ENCODE measurements at places on chromosomes 11 and 22.

DNA sequence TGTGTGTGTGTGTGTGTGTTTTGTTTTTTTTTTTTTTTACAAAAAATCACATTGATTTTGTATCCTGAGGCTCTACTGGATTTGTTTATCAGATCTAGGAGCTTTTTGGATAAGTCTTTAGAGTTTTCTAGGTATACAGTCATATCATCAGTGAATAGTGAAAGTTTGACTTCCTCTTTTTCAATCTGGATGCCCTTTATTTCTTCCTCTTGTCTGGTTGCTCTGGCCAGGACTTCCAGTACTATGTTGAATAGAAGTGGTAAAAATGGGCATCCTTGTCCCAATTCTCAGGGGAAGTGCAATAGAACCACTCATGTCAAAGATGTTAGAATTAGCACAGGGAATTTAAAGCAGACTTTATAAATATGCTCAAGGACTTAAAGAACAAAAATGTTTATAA, 32.6 kb upstream of the PRDM11 start:
- DNase-seq = no peak

GRCh38 chr11:66951135-66951534, 7.0 kb downstream of the PC start:
- no peak for DNase-seq

GRCh38 chr11:88354912-88355311, 17.4 kb upstream of the CTSC start:
- no peak for DNase-seq

GRCh38 chr11:67302571-67303131, 679 bp upstream of the SSH3 start:
- no peak for DNase-seq

GRCh38 chr11:121465709-121466062, 12.9 kb upstream of the SORL1-AS1 start:
- no peak for DNase-seq

DNA sequence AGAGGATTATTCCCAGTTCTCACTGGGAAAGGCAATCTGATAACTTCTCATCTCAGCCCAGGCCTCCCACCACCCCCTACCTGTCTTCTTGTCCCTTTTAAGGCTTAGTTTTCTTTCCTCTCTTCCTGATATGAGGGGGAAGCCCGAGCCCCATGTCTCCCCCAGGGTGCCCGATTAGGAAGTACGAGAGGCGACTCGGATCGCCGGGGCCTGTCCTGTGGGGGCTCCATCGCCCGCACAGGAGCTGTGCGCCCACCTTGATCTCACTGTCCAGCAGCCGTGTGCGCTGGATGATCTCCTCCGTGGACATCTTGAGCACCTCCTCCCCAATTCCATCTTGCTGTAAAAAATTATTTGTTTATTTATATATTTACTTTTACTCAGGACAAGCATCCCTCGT, 628 bp downstream of the PSMC3 start:
- no peak for DNase-seq

- no peak for DNase-seq
Measured at GRCh38 chr11:34773826-34774225, 142.4 kb downstream of the APIP start.

DNA sequence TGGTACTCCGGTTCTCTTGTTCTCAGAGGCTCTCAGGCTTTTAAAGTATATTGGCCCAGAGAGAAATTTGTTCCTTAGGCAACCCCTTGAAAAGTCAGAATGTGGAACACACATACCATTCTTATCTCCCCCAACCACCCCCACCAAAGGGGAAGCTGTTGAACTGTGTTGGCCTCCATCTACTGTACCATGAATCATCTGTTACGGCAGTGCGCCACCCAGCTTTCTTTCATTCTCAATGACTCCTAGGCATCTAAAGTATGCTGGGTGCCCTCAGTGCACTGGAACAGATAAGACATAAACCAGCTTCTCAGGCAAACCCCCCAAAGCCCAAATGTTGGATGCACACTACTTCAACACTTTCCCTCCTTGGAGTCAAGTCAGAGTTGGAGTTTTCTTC, 696.2 kb upstream of the TENM4 start:
- no peak for DNase-seq

DNA sequence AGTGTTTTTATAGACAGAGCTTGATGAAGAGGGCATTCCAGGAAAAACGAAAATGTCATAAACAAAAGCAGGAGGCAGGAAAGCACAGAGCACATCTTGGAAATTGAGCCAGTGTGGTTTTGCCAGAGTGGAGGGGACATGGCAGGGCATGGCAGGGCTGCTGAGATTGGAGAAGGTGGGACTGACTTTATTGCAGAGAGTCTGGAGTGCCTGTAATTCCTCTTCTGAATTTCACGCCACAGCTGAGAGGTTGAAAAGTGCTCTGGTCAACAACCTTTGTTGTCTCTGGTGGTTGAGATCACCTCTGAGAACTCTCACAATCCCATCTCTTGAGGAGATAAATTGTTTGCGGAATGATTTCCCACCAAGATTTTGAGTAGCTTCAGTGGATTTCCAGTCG, 16.4 kb downstream of the SLC5A1 start:
- DNase-seq = no peak

GRCh38 chr22:47221840-47222615, 459.6 kb downstream of the TBC1D22A start:
- DNase-seq = no peak

GRCh38 chr11:16382638-16383380, 26.5 kb upstream of the SOX6 start:
- peak; percentile 87 for DNase-seq

- no peak for DNase-seq
Measured at GRCh38 chr11:23976841-23977271, 520.0 kb upstream of the LUZP2 start.

DNA sequence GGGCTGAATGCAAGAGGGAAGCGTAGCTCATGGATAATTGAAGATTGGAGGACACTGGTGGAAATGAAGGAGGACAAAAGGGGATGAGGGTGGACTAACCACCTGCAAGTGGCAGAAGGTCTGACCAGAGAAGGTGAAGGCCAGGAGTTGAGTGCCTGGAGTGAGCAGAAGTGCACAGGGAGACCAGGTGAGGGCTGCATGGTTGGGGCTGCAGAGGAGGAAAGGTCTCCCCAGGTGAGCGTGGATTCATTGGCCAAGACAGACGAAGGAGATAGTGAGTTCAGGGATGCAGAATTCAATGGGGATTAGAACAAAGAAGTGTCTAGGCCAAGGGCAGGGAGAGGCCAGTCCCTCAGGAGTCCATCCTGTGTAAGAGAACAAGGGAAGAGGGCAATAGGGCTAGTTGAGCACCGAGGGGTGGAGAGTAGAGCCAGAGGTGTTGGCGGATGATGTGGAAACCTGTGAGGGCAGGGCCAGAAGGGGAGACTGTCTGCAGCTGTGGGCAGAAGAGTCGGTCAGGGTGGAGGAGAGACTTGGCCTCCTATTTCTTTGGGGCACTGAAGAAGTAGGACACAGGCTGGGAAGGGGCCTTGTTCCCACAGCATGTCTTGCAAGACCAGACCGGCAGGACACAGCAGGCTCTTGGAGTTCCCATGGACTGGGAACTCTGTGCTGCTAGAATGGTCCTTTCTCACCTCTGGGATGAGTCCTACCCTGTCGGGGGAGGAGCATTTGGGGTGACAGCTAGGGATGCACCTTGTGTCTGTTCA, 6.7 kb downstream of the TRIM29 start:
- no peak for DNase-seq

- no peak for DNase-seq
Measured at GRCh38 chr11:123183391-123184099, 11.5 kb downstream of the CLMP start.

DNA sequence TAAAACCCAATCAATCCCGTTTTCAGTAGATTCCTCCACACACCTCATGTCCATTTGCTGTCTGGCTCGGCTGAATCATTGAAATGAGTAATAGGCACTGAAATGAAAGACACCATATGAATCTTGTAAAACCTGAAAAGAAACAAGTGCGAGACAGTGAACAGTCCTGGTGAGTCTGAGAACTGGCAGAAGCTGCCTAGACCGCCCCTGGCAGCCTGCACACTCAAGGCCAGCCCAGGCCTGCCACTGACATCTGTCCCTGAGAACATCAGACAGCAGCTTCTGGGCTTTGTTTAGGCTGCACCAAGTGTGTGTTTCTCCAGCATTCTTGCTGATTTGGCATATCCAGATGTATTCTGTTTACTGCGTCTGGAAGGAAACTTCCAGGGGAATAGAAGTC, 44.8 kb downstream of the ENDOD1 start:
- no peak for DNase-seq

- DNase-seq = no peak
Measured at GRCh38 chr22:26589367-26589844, 526 bp downstream of the TPST2 start.

DNA sequence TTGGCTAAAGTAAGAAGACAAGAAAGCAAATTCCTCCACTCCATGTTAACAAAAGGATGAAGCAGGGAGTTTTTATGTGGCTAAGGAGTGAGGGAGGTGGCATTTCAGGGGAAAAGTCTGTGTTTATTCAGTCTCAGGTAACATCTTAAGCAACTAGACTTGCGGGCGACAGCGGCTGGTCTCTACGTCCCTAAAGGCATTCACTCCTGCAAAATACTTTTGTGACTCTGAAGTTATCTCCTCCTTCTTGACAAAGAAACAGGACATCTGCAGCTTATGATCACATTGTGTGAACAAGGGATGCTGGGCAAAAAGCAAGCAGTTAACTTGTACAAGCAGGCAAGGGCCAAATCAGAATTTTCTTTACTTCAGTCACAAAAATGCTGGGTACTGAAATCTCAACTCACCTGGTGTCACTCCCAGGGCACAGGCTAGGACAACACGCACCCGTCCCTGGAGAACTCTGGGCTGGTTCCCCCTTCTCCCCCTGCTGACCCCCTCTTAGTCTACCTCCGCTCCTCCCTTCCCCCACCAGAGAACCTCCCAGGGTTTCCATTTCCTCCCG, 38.3 kb downstream of the IGLL5 start:
- no peak for DNase-seq

GRCh38 chr11:130560781-130561109, 112.3 kb downstream of the ADAMTS15 start:
- no peak for DNase-seq

GRCh38 chr22:41411021-41411851, 29.5 kb downstream of the TEF start:
- no peak for DNase-seq

- no peak for DNase-seq
Measured at GRCh38 chr11:65382804-65383368, 440 bp upstream of the SLC25A45 start.

- DNase-seq = no peak
Measured at GRCh38 chr22:22343581-22344296, 99.2 kb downstream of the VPREB1 start.

DNA sequence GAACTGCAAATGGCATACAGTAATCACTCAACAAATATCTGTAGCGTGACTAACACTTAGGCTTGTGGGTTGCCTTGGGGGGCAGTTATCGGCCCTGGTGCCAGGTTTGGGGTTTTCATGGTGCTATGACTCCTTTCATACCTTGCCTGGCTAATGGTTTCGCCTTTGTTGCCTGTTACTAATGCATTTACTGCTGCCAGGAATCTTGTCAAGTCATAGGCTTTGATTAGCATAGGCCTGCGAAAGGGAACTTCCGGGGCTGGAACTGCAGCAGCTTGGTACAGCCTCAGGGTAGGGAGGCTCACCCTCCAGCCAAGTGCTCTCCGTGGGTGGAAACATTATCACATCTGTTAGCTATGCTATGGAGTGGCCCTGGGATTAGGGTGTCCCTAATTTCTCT, 13.2 kb downstream of the SLC25A18 start:
- peak; percentile 86 for DNase-seq

DNA sequence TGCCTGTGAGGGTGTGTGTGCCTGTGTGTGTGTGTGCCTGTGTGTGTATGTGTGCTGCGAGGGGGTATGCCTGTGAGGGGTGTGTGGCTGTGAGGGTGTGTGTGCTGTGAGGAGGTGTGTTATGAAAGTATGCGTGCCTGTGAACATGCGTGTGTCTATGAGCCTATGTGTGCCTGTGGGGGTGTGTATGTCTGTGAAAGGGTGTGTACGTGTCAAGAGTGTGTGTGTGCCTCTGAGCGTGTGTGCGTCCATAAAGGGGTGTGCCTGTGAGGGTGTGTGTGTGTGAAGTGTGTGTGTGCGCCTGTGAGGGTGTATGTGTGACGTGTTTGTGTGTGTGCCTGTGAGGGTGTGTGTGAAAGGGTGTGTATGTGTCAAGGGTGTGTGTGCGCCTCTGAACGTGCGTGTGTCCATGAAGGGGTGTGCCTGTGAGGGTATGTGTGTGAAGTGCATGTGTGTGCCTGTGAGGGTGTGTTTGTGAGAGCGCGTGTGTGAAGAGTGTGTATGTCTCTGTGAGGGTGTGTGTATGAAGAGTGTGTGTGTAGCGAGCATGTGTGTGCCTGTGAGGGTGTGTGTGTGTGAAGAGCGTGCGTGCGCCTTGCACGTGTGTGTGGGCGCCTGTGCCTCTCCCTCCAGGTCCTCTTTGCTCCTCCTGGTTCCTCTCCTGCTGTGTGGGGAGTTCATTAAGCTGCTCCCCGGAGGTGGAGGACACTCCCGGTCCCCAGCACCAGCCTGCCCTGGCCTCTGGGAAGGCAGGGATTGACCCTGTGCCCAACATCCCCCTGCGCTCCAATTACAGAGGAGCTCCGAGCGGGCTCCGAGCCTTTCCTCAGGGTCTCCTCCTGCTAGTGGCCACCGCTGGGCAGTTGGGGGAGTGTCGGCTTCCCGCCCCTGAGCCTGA, 53.3 kb downstream of the CACNA1I start:
- DNase-seq = no peak
